ENCODE measurements at places on chromosomes 2 and 18.

GRCh38 chr2:72442270-72442669, 294.6 kb upstream of the CYP26B1 start:
- no peak for DNase-seq

DNA sequence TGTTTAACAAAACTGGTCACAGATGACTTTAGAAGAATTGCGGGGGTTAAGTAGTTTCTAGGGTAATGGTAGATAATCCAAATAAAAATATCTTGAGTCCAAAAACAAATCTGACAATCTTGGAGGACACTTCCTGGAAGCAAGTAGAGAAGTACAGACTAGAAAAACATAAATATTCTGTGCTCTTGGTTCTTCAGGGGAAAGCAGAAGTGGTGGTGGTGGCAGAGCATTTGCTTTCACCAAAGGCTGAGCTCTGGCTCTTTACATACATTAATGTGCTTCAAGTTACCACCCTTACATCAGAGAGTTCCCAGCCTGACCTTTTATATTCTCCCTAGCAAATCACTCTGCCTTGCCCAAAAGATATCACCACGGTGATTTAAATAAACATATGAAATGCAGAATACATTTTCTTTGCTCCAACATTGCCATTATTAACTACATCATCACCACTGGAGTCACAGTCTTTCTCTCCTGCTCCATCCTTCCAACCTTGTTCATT, 15.3 kb downstream of the PDE11A start:
- no peak for DNase-seq

GRCh38 chr18:34933909-34934661, 107.1 kb upstream of the MAPRE2 start:
- DNase-seq: no peak

DNA sequence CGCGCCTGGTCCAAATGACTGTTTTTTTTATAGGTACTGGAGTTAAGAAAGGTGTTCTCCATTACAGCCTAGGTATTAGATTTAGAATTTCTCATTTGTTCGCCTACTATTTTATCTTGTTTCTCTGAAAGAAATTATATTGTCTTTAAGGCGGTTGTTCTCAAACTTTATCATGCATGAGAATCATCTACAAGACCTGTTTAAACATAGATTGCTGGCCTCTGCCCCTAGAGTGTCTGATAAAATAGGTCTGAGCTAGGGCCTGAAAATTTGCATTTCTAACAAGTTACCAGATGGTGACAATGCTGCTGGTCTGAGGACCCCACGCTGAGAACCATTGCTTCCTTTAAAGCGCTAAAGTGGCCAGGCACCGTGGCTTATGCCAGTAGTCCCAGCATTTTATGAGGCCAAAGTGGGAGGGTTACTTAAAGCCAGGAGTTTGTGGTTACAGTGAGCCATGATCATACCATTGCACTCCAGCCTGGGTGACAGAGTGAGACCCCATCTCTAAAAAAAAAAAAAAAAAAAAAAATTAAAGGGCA, 34.0 kb upstream of the RNF138 start:
- DNase-seq: peak; percentile 10

- no peak for DNase-seq
Observed at GRCh38 chr2:18741191-18741590, 151.8 kb upstream of the NT5C1B start.

DNA sequence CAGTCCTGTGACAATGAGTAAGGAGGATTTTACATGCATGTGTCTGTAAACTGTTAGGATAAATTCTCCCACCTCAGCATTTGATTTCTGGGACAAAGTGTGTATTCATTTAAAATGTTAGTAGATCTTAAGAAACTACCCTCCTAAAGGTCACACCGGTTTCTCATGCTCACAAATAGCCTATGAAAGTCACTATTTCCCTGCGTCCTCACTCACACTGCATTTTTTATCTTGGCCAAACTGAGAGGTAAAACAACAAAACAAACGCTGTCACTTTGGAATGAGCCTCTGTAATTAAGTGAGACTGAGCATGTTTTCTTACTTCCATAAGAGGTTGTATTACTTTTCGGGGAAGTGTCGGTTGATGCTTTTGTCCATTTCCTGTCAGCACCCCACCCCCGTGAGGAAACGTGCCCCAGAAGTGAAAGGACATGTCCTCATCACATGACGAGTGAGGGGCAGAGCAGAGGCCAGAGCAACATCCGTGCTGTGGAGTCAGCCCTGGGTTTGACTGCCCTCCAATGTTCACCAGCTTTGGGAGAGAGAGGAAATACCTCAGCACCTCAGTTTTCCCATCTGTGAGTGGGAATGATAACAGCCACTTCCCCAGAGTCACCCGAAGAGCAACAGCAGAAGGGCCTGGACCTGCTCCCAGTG, 3.1 kb downstream of the GYPC start:
- DNase-seq: no peak

- no peak for DNase-seq
Observed at GRCh38 chr2:236985761-236986339, 99.8 kb upstream of the COPS8 start.

DNA sequence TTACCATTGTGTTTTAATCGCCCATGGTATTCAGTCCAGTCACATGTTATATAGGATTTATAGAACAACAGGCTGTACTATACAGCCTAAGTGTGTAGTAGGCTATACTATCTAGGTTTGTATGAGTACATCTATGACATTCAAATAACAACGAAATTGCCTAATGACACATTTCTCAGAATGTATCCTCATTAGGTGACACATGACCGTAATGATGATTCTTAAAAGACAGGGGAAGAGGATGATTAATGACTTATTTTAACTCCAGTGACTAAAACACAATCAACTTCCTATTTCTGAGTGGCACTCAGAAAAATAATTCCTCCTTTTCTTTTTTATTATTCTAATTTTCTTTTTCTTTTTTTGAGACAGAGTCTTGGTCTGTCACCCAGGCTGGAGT, 63.0 kb upstream of the ACSL3 start:
- no peak for DNase-seq

- DNase-seq: no peak
Observed at GRCh38 chr2:241545523-241546473, 12.7 kb upstream of the BOK start.

GRCh38 chr2:224925061-224925809, 117.0 kb downstream of the DOCK10 start:
- no peak for DNase-seq
